ENCODE measurements at places on chromosomes 1 and 21. TPM values are rescaled to one million over a fixed set of nuclear protein-coding genes. Genes with fewer than 3 reads are reported as not detected.

RGS5 gene
- total RNA-seq: 0.12 TPM

DNA sequence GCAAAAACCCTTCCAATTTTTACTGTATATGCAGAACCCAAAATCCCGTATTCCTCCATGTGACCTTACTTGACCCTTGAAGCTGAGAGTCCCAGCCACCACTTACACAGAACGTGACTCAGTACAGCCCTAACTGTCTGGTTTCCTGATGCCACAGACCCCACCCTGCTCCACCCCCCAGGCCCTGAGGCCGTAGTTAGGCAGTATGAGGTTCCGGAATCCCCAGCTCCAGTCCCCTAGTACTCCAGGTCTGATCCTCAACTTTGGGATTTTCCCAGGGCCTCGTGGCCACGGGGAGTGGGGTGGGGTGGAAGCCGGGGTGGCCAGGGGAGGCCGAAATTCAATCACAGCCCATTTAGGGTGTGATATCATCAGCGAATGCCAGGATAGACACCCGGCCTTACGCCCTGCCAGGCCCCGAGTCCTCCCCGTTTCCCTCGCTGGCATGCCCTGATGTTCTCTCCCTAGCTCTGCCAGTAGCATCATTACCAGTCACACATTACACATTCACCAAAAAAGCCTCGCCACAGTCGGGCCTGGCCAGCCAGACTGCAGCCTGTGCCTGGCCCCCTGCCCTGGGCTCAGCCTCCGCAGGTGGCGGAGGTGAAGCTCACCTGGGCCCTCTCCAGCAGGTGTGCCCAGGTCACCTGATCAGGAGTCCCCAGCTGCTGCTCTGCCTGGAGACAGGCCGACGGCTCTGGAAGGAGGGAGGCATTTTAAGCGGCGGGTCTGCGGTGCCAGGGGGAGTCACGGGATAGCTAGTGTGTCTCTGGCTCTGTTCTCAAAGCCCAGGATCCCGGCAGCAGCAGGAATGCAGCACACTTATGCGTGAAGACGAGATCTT, 70.8 kb downstream of the SCCPDH start:
- no peak overlapping the region for H3K4me3 ChIP-seq
- no peaks in the 10 kb centered on the region for H3K4me1 ChIP-seq

MYOCOS gene
- not detected for total RNA-seq

RGS21 gene
- total RNA-seq: not detected

OLFML2B gene
- total RNA-seq: not detected

- H3K36me3 ChIP-seq: no peaks in the 10 kb centered on the region
- H3K27me3 ChIP-seq: no peaks in the 10 kb centered on the region
- no peak overlapping the region for H3K27ac ChIP-seq
- no peaks in the 10 kb centered on the region for H3K4me1 ChIP-seq
Measured at GRCh38 chr1:113681596-113682337, 77.5 kb downstream of the PHTF1 start.

BEND5 gene
- 1.2 TPM for total RNA-seq

DNA sequence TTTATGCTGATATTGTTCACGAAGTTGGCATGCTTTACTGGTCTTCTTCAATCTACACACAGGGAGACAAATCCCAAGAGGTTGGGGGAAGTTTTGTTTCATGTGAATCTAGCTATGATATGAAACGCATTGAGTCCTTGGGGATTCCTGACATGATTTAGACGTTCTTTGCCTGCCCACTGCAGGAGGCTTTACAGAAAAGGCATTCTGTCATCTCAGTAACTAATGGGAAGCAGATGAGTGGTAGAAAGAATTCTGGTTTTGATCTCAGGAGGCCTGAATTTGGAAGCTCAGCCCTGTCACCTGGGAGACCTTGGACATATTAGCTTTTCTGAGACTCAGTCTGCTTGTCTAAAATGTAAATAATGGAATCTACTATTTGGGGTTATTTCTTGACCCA, 383.0 kb upstream of the NFIA start:
- H3K27ac ChIP-seq: no peak overlapping the region
- H3K4me3 ChIP-seq: no peak overlapping the region
- H3K4me1 ChIP-seq: no peaks in the 10 kb centered on the region
- no peak for DNase-seq

BTBD19 gene
- total RNA-seq: 4.4 TPM

GRCh38 chr1:46295306-46295705, 8.1 kb downstream of the LRRC41 start:
- no peaks in the 10 kb centered on the region for H3K4me1 ChIP-seq
- H3K27me3 ChIP-seq: no peaks in the 10 kb centered on the region
- H3K4me3 ChIP-seq: no peak overlapping the region

CD48 gene
- total RNA-seq: 213 TPM

- no peak overlapping the region for H3K27ac ChIP-seq
- no peak overlapping the region for H3K4me3 ChIP-seq
- H3K4me1 ChIP-seq: no peaks in the 10 kb centered on the region
- H3K36me3 ChIP-seq: no peaks in the 10 kb centered on the region
Measured at GRCh38 chr1:56533197-56533596, 46.2 kb downstream of the PLPP3 start.

DNA sequence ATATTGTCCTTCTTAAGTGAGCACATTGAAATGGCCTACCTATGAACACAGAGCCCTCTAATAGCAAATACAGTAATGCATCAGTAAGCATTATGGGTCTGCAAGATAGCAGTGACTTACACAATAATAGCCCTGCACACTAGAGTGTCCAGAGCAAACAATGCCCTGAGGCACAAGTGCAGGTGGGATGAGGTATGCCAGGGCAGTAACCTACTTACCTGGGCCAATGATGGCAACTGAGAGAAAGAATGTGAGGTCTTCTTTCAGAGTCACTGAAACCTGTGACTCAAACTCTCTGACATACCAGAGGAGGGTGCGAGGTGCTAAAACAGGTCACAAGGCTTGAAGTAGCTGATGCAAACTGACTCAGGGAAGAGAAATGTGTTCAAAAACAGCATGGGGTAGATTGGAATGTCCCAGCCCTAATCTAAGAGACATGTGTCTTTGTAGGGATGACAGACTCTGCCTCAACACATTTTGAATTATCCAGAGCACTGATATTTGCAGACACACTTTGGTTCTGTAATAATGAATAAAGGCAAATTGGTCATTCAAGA, 168.5 kb upstream of the RUNX1 start:
- H3K27me3 ChIP-seq: no peaks in the 10 kb centered on the region
- H3K4me1 ChIP-seq: peaks cover 10% of the 10 kb centered on the region
- no peak overlapping the region for H3K4me3 ChIP-seq

S100A12 gene
- 11.4 TPM for total RNA-seq

DNA sequence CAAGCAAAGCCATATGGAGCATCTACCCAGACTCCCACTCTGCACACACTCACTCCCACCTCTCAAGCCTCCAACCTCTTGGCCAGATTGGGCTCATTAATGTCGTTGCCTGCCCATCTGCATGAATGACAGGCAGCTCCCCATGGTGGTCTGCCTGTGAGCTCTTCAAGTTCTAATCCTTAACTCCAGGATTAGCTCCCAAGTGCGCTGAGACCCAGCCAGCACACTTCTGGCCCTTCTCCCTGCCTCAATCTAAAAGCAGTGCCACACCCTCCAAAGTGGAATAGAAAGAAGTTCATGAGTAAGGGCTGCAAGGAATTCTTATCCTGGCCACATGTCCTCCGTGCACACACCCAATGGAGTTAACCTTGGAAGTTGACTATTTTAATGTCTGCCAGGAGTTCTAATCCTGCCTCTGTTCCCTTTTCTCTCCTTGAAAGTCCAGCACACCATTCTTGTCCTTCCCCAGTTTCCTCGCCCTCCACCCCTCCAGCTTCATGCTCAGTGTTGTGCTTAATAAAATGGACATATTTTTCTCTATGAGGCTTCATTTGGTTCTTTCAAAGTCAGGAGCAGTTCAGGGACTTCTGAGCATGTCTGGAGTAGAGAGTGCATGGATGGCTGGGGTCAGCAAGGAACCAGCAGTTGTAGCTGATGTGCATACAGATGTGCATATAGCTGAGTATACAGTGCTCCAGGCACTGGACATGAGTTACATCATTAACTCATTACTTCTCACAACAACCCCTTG, 30.1 kb downstream of the CAMK1G start:
- H3K27ac ChIP-seq: no peak overlapping the region
- no peaks in the 10 kb centered on the region for H3K27me3 ChIP-seq
- no peaks in the 10 kb centered on the region for H3K4me1 ChIP-seq
- H3K4me3 ChIP-seq: no peak overlapping the region

GRCh38 chr1:65065524-65066418, 82.2 kb upstream of the AK4 start:
- peak overlapping the region; percentile 72 for H3K27ac ChIP-seq
- peaks cover 19% of the 10 kb centered on the region for H3K4me1 ChIP-seq
- no peaks in the 10 kb centered on the region for H3K36me3 ChIP-seq
- peak overlapping the region; percentile 63 for H3K4me3 ChIP-seq

GRCh38 chr1:91526496-91526895, 25.8 kb downstream of the CDC7 start:
- H3K36me3 ChIP-seq: no peaks in the 10 kb centered on the region
- no peak overlapping the region for H3K27ac ChIP-seq
- no peak for DNase-seq
- H3K4me1 ChIP-seq: peaks cover 19% of the 10 kb centered on the region

GRCh38 chr1:41446851-41447610, 37.5 kb downstream of the EDN2 start:
- no peaks in the 10 kb centered on the region for H3K4me1 ChIP-seq
- H3K27ac ChIP-seq: no peak overlapping the region
- no peaks in the 10 kb centered on the region for H3K36me3 ChIP-seq
- DNase-seq: no peak
- H3K27me3 ChIP-seq: no peaks in the 10 kb centered on the region
- H3K4me3 ChIP-seq: no peak overlapping the region

KLF17 gene
- not detected for total RNA-seq

DNA sequence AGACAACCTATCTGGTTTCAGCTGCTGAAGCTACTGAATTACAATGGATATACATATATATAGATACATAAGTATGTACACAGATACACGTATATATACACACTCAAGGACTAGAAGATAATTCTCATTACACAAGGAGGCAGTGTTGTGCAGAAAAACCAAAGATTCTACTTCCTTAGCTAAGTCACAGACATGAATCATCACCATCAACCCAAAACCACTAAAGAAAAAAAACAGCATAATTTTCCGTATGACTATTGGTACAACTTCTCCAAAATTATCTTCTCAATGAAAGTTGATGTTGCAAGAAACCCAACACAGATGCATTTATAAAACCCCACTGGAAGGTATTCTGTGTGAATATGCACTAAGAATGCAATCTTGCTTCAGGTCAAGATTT, 36.8 kb upstream of the RPF1 start:
- peaks cover 20% of the 10 kb centered on the region for H3K4me1 ChIP-seq
- H3K27me3 ChIP-seq: no peaks in the 10 kb centered on the region
- H3K36me3 ChIP-seq: no peaks in the 10 kb centered on the region

DNA sequence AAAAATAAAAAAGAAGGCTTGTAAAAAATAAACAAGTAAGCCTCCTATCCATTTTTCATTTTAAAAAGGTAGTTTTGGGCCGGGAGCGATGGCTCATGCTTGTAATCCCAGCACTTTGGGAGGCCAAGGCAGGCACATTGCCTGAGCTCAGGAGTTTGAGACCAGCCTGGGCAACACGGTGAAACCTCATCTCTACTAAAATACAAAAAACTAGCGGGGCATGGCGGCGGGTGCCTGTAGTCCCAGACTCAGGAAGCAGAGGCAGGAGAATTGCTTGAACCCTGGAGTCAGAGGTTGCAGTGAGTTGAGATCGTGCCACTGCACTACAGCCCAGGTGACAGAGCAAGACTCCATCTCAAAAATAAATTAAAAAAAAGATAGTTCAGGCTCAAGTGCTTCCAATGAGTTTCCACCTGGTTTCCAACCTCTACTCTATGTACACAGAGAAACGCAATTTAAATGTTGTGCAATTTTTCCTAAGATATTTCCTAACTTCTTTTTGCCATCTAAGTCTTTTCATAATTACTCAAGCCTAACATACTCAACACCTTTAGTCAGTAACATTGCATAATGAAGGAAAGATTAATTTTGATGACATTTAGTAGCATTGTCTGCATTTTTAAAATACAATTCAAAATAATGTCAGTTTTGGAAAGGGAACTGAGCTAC, 106.3 kb downstream of the KCNT2 start:
- no peaks in the 10 kb centered on the region for H3K36me3 ChIP-seq
- no peak overlapping the region for H3K4me3 ChIP-seq
- no peaks in the 10 kb centered on the region for H3K4me1 ChIP-seq
- H3K27me3 ChIP-seq: no peaks in the 10 kb centered on the region
- H3K27ac ChIP-seq: no peak overlapping the region
- DNase-seq: no peak

IQGAP3 gene
- total RNA-seq: 0.21 TPM

DNA sequence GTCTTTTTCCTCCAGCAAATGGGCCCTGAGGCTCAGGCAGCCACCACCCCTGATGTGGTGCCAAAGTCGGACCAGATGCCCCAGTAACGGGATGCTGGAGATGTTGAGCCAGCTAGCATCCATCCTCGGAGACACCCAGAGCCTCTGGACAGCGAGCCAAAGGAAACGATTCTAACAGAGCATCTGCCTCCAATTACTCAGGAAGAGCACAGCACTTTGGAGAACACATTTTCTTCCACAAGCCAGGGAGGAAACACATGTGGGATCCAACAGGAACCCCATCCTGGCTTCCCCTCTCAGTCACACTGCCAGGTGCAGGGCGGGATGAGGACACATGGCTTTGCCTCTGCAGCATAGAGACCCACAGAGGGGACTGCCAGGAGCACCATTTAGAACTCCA, 44.9 kb downstream of the C1orf198 start:
- DNase-seq: no peak
- no peaks in the 10 kb centered on the region for H3K4me1 ChIP-seq
- no peak overlapping the region for H3K4me3 ChIP-seq
- H3K27me3 ChIP-seq: no peaks in the 10 kb centered on the region

GRCh38 chr1:199667089-199667488, 360.4 kb upstream of the NR5A2 start:
- no peak overlapping the region for H3K4me3 ChIP-seq
- H3K27me3 ChIP-seq: no peaks in the 10 kb centered on the region
- no peaks in the 10 kb centered on the region for H3K36me3 ChIP-seq
- H3K4me1 ChIP-seq: no peaks in the 10 kb centered on the region
- DNase-seq: no peak

All from natural killer cell (primary cell).